Small intestine (tissue), 16 donors: ENCODE measurements at places on chromosomes 5 and 9. TPM values are rescaled to one million over a fixed set of nuclear protein-coding genes. Genes with fewer than 3 reads are reported as not detected.

DNA sequence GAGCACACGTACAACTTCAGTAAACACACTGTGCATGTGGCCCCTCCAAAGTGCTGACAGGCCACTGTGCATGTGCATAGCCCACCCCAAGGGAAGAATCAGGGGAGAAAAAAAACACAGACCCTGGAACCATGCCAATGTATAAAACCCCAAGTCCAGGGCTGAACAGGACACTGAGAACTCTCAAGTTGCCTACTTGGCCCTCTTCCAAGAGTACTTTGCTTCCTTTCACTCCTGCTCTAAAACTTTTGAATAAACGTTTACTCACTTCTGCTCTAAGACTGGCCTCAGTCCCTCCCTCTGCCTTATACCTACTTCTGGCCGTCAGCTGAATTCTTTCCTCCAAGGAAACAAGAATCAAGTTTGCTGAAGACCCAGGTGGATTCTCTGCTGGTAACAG, 77.7 kb upstream of the NFIB start:
- no peak overlapping the region for H3K4me3 ChIP-seq
- no peaks in the 10 kb centered on the region for H3K4me1 ChIP-seq
- DNase-seq = no peak
- H3K27me3 ChIP-seq = no peaks in the 10 kb centered on the region
- no peaks in the 10 kb centered on the region for H3K36me3 ChIP-seq

DNM1 gene
- polyA plus RNA-seq = 72.1 TPM

CCL27 gene
- 0.89 TPM for polyA plus RNA-seq

PCDHGB6 gene
- not detected for polyA plus RNA-seq

DNA sequence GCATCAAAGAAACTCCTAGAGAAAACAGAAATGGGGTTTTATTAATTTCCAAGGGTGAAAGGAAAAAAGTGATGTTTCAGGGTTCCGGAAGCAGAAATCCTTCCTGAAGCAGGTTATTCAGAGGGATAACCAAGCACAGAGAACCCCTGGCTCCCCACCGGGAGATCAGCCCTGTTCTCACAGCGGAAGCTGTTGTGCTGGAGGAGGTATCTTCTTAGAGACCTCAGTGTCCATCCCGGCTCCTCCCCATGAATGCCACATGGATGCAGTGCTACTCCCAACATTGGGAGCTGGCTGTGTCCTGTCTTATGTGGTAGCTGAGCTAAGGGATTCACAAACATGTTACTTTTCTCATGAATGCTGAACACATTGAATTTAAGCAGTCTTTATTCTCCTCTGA, 80.9 kb upstream of the IRX2 start:
- no peak overlapping the region for H3K27ac ChIP-seq
- no peaks in the 10 kb centered on the region for H3K27me3 ChIP-seq
- no peaks in the 10 kb centered on the region for H3K4me1 ChIP-seq
